ENCODE measurements at places on chromosomes 13 and 19. TPM values are rescaled to one million over a fixed set of nuclear protein-coding genes. Genes with fewer than 3 reads are reported as not detected.

The FFAR1 gene
- not detected for total RNA-seq

The PCDH17 gene
- total RNA-seq: 2.4 TPM

The STARD13 gene
- total RNA-seq: 26.9 TPM

The ICAM5 gene
- total RNA-seq: not detected

The ZNF230 gene
- 1.4 TPM for total RNA-seq

The KLK1 gene
- not detected for total RNA-seq

The TRAPPC2B gene
- total RNA-seq: 23.6 TPM

The TMEM147 gene
- total RNA-seq: 97.0 TPM

The TGFBR3L gene
- not detected for total RNA-seq

The SSC5D gene
- total RNA-seq: 0.74 TPM

The CEACAM6 gene
- not detected for total RNA-seq

The CCNA1 gene
- 8.3 TPM for total RNA-seq

The PEAK3 gene
- not detected for total RNA-seq

The PTPRH gene
- 5.3 TPM for total RNA-seq

The CYSLTR2 gene
- total RNA-seq: not detected

The OVOL3 gene
- total RNA-seq: not detected

The ZNF177 gene
- total RNA-seq: 0.15 TPM

The RFPL4AL1 gene
- total RNA-seq: not detected

The TLE6 gene
- total RNA-seq: 0.20 TPM

The REXO1 gene
- total RNA-seq: 14.9 TPM

The CYP4F2 gene
- not detected for total RNA-seq

The COL5A3 gene
- 0.05 TPM for total RNA-seq

The KLK13 gene
- total RNA-seq: not detected

The BRSK1 gene
- 0.27 TPM for total RNA-seq

The CCDC169 gene
- total RNA-seq: 0.79 TPM

The NKPD1 gene
- total RNA-seq: 0.05 TPM

The GAS6 gene
- total RNA-seq: 27.9 TPM

The OR7A5 gene
- not detected for total RNA-seq

The GZMM gene
- not detected for total RNA-seq

The AP1M2 gene
- total RNA-seq: not detected

The CNFN gene
- not detected for total RNA-seq

The RXFP2 gene
- not detected for total RNA-seq

The KCTD4 gene
- not detected for total RNA-seq

The MAST1 gene
- not detected for total RNA-seq

All from mammary microvascular endothelial cell (primary cell).